Germinal center (tissue), 1 donor: ENCODE measurements at places on chromosomes 4 and X.

DNA sequence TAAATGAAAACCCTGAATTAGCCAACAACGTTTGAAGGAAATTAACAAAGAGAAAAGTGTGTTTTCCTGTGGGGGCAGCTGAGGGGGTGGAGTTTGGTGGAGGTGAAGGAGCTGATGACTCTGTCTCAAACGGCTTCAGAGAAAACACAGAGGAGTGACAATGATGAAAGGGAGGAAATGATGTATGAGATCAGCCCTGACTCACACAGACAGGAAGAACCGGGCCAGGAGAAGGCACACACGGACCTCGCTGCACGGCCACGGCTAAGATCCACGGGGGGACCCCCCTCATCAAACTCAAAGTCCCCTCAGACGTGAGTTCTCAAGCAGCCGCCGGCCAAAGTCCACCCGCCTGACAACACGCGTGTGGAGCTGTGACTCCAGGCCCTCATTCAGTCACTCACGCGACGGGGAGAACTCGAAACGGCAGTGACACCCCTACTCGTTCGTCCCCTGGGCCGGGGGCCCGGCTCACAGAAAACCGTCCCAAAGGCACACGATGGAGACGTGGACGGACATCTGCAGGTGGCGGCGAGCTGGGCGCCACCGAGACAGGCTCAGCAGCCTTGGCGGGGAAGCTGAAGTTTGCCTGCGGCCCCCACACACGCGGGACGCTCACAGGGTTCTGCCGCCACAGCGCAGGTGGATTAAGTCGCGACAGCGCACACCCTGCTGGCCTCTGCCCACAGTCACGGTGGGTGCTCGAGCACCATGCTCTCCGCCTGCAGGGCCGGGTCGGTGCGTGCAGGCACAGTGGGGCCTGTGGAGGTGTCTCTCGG, 28.8 kb downstream of the PPP2R3B start:
- DNase-seq, result no peak

- DNase-seq, result no peak
Observed at GRCh38 chr4:55367084-55367722, 21.2 kb downstream of the SRD5A3 start.

- no peak for DNase-seq
Observed at GRCh38 chr4:78984593-78984992, 45.4 kb upstream of the PAQR3 start.

GRCh38 chrX:24506082-24506481, 41.0 kb downstream of the PDK3 start:
- no peak for DNase-seq

GRCh38 chr4:21901281-21901680, 47.3 kb downstream of the KCNIP4 start:
- DNase-seq, result no peak

- no peak for DNase-seq
Observed at GRCh38 chrX:109943740-109944092, 59.2 kb upstream of the TMEM164 start.

DNA sequence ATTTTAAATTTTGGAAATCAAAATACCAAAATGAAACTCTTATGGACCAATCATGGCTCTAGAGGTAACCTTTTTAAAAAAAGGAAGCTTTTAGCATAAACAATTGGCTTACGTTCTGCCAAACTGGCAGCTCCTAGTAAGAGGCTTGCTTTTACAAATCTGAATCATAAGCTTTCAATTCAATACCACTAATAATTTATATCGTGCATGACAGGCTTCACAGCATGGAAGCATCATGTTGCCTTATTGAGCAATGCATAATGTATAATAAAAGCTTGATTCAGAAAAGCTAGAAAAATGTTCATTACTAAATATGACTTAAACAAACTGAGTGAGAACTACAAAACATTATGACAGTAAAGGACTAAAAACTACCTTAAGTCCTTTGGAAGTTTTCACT, 280.9 kb downstream of the IQCM start:
- DNase-seq, result no peak

- DNase-seq, result no peak
Observed at GRCh38 chrX:77925764-77926163, 15.3 kb downstream of the ATP7A start.

GRCh38 chrX:19849464-19850080, 37.8 kb downstream of the SH3KBP1 start:
- DNase-seq, result no peak

DNA sequence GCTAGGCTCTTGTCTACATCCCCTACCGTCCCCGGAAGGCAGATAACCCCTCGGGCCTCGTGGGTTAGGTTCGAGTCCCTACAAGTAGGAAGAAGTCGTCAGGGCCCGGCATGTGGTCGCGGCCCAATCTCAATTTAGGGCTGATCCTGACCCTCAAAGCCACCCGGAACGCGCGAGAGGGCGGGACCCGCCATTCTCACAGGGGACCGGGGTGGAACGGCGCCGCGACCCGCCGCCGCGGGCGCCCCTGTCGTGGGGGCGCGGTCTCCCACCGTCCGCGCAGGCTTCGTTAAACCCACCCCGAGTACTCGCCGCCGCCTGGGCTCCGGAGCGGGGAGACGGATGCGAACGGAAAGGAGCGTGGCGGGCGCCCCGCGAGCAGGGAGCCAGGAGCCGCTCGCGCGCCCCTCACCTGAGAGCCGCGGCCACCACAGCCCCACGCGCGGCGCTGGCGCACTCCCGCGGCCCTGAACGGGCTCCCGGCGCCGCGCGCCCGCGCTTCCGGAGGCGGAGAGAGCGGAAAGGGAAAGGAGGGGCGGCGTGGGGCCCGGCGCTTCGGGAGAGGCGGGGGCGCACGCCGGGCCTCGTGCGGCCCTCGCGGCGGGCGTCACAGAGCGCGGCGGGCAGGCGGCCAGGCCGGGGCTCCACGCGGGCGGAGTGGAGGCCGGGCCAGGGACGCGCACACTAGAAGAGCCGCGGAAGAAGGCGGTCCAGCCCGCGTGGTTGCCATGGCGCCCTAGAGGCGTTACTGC, at the start of gene CFAP97:
CFAP97 (minus strand) TSS at position 515 of the 752 bp plus-strand sequence. CDS start 12,804 bp downstream, outside the sequence.
- peak; percentile 80 for DNase-seq

GRCh38 chrX:53135581-53135980, 41.6 kb downstream of the KANTR start:
- DNase-seq, result no peak

- DNase-seq, result peak; percentile 21
Observed at GRCh38 chr4:74370912-74371311, 6.0 kb downstream of the EREG start.

- DNase-seq, result no peak
Observed at GRCh38 chr4:117699595-117699994, 334.7 kb upstream of the NDST3 start.

- DNase-seq, result no peak
Observed at GRCh38 chr4:77040270-77040669, 35.5 kb downstream of the CCNI start.

DNA sequence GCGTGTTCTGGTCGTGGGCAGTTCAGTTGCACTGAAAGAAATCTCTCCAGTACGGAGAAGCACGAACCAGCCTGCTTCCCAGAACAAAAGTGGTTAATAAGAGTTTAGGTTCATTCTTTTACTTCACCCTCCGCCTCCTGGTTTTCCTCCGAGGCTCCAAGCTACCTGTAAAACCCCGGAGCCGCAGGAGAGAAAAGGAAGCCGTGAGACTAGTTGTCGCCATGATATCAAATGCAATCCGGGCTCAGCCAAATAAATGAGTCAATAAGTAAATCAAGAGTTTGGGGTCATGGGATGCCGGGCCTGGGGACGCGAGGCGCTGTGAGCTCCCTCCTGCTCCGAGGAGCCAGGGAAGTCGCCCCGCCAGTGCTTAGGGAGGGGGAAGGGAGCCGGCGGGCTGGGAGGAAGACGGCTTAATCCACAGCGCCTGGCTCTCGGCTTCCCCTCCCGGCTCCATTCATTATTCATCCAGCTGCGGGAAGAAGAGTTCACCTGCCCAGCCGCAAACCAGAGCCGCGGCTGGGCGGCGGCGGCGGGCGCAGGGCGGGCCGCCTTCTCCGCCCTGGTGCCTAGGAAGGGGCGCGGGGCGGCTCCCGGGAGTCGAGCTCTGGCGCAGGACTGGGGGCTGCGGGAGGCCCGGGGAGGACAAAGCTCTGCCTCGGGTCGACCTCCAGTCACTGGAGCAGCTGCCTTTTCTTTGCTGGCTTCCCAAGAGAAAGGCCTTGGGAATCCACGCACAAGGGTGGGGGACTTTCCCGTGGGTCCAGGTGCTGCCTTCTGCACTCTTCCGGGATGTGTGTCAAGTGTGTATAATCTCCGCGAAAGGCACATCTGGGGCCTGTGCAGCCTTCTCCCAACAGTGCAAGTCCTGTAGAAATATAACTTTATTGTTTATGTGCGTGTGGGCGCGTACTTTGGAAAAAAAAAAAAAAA, 1.7 kb downstream of the FRAS1 start:
- peak; percentile 24 for DNase-seq

GRCh38 chrX:115940348-115940747, 230.2 kb upstream of the AGTR2 start:
- no peak for DNase-seq

- DNase-seq, result no peak
Observed at GRCh38 chr4:66178906-66179305, 508.6 kb upstream of the EPHA5 start.

DNA sequence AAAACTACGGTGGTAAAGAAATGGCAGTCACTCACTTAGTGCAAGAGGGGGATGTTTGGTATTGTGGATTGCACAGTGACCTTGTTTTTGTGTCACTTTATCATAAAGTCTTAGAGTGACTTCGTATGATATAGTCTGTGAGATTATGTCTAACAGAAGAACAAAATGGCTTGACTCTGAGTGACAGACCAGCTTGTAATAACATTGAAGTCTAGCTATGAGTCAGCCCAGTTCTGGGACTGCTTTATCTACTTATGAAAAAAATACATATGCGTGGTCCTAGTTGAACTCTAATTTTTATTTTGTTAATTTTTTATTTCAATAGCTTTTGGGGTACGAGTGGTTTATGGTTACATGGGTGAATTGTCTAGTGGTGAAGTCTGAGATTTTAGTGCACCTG, 20.0 kb downstream of the DCLK2 start:
- no peak for DNase-seq

GRCh38 chr4:111797455-111798163, 347.6 kb upstream of the FAM241A start:
- no peak for DNase-seq

DNA sequence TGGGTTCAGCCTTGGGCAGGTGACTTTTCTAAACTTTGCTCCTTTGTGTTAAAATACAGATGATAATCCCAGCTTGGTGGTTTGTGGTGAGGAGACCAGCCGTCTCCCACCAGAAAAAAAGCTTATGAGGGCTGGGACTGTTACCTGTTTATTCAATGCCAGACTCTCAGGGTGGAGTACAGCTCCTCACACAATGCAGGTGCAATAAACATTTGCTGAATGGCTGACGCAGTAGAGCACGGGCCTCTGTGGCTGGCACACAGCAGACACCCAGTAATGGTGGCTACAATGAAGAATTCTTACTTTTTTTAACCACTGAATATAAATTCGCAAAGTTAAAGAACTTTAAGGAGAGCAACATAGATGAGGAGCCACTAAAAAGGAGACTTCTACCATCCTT, 30.2 kb downstream of the BEND4 start:
- no peak for DNase-seq

DNA sequence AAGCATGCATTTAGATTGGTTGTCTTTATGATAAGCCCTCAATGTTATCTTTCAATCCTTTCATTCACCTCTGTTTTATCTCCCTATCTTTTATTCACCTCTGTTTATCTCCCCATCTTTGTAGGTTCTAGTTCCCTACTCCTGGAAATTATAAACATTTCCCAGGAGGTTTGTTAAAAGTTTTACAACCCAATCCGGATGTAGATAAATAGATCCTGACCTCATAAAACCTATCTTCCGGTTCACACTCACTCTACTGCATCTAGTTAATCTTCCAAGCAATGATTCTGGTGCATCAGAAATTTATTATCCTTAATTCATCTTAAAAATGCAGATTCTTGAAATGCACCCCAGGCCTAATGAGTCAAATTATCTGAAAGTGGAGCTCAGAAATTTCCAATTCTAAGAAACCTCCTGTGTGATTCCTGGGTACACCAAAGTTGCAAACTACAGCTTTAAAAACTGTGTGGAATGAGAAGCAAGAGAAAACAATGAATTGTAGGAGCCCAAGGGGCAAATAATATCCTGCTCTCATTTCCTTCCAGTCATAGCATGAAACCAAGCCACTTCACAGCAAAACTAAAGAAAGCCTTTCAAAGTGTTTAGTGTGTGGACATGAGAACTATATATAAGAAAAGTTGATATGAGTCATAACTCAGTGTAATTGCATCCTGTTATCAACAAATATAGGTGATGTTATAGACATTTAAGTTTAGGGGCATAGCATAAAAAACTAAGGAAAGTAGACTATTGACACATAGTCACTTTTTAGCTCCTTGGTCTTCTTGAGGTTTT, 51.1 kb upstream of the UGT8 start:
- no peak for DNase-seq

GRCh38 chr4:11166034-11166433, 262.7 kb downstream of the HS3ST1 start:
- DNase-seq, result no peak

DNA sequence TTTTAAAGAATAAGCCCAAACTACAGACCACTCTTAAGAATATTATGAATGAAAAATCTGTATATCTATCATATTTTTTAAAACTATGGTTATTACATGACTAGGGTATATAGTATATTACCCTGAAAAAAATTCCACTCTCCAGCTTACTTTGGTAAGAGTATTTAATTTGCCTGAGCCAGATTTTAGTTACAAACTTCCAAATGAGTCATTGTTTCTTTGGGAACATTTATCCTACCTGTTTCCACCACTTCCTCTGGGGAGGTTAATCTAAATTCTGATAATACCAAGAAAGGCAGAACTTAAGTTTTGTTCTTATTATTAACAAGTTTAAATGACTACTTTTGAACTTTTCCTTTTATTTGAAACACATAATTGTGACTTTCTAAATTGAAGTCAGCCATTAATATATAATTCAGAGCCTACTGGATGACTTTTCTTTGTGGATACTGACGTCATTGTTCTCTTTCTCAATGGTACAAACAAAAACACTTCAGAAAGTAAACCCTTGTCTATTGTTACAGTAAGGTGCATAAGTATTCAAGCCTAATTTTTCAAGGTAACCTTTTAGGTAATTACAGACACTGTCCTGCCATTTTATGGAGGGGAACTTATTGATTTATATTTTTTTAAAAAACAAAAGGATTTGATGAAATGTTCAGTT, 135.6 kb upstream of the TLL1 start:
- DNase-seq, result no peak

DNA sequence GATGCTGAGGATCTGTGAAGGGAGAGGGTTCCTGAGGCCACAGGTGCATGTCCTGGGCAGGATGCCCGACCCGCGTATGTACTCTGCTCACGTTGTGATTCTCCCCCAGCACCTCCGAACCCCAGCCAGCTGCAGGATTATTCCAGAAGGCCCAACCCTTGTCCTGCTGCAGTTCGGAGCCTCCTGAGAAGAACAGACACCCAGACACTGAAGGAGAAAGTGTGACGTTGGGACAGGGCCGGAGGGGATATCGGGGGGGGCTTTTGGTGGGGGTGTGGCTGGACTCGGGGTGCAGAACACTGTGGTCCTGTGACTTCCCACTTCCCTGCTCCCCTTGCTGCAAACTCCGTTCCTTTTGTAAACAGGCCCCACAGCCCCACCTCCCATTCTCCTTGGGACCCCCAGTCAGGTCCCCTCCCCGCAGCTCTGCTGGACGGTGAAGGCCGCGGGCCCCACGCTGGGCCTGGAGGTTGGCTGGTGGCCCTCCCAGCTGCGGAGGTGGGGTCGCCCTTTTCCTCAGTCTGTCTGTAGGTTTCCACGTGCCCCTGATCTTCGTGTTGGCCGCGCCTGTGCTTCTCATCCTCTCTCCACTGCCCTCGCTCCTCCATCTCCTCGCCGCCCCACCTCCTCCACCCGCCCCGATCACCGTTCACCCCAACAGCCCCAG, 83.0 kb upstream of the ADRA2C start:
- DNase-seq, result no peak
